Central memory CD8-positive, alpha-beta T cell (primary cell): ENCODE measurements at places on chromosomes 6 and 20.

DNA sequence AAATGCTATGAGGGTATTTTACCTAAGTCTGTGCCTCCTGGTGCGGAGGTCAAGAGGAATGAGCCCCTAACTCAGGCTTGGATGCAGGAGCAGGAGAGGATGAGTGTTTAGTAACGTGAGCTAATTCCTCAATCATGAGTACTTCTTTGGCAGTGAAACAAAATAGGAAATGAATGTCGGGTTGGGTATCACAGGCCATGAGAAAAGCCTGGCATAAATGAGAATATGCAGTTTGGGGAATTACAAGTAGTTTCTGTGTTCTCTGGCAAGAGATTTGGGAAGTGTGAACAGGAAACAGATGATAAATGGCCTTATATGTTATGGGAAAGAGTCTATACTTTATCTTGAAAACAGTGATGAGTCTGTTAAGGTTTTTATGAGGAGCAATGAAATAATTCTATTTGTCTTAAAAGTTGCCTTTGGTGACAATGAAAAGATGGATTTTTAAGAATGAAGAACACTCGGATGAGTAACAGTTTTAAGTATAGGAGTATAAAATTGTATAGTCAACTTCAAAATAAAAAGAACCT lies 59.0 kb upstream of the RNF146 start:
- DNase-seq: no peak

GRCh38 chr20:36574366-36575135 lies 1.2 kb downstream of the TGIF2 start:
- DNase-seq: peak; percentile 27

DNA sequence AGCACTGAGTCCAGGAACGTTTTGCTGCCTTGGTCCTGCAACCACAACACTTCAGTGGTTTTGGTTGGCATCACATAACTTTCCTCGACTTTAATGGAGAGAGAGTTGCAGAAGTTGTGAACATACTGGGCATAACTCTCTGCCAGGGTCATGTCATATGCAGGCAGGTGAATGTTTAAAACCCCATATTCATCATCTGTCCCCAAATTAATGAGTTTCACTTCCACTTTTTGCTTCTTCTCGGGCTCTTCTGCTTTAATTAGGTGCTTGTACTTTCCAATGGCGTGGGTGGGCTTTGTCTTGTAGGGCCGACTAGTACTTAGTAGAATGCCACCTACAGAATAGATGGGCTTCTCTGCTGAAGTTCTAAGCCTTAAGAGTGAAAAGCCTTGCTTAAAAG lies 45.2 kb upstream of the TFAP2A start:
- DNase-seq: no peak

DNA sequence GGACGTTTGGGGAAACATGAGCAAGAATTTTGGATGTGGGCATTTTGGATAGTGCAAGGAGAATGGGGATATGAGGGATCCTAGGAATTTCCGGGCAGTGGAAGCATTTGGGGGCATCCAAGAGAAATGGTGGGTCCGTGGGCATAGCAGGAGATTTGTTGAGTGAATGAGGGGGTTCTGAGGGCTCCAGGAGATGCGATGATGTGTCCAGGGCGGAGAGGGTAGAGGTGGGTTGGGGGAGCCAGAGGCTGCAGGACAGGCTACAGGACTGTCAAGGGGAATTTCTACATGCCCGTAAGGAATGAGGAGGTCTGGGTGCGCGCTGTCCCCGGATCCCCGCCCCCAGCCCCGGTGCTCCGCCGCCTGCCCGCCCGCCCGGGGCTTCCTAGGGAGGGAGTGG lies 364 bp downstream of the FRS3 start:
- DNase-seq: no peak

DNA sequence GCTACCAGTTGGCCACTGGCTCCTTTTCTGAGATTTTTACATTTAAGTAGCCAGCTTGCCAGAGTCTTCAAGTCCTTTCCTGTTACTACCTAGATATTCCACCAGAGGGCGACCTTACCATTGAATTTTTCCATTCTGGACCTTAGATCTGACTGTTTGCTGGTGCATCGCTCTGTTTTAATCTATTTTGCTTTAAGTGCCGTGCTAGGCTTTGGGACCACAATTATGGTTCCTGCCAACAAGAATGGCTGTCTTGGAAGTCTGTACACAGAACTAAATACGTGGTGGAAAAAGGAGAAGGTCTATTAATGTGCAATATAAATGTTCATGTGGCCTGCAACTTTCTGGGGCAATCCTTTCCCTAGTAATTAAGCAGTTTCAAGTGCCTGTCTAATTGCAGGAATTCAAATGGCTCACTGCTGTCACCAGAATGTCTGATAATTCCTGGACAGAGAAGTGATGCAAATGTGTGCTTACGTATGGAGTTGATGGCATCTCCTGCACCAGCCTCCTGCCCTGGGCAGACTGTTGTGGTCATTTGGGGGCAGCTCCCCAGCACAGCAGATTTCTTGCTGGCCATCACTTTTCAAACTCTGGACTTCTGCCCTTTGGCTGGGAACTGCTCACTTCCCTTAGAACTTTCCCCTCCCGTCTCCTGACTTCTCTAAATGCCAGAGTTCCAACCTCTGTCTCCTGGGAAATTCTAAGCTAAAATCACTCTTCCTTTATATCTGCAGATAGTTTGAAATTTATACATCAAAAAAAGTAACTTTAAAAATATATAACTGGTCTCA lies 5.6 kb upstream of the HLA-DOA start:
- peak; percentile 69 for DNase-seq

- no peak for DNase-seq
Measured at GRCh38 chr6:168619560-168620314, 178.8 kb downstream of the SMOC2 start.

DNA sequence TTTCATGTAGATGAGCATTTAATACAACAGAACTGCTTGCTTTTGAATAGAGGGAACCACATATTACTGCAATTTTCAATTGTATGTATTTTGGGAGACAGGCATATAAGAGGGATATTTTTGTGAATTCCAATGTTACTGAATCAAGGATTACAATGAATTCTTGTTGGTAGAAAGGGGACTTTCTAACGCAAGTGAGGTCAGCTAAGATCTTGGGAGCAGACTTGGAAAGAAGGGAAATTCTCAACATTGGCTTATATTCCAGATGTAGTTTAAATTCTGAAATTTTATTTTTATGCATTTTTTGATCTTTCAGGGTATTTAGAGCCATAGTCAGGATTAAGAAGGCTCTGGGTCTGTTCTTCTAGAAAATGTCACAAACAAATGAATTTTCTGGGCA lies 43.3 kb upstream of the CTAGE9 start:
- no peak for DNase-seq

- DNase-seq: no peak
Measured at GRCh38 chr6:166343150-166343487, 774 bp upstream of the SFT2D1 start.

- DNase-seq: no peak
Measured at GRCh38 chr20:35506872-35507638, 22.4 kb downstream of the C20orf173 start.

DNA sequence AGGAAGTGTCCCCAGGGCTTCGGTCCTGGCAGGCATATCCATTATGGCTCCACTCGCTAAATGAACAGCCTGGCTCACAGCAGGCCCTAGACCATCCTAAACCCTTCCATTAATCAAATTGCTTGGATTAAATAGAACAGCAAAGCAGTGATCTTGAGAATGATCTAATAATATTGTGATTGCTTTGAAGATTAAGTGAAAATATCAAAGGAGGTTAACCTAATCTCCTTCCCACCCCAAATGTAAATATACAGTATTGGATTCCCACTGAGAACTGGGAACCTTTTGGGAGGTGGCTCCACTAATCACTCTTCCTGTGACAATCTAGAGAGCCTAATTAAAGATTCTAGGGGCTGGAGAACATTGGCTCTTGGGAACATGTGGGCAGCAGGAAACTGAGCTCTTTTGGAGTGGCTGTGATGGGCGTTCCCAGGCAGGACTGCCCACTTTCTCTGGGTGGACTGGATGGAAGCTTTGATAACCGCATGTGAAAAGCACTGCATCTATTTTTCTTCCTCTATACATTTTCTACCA lies 68.3 kb upstream of the FRMD1 start:
- DNase-seq: no peak

DNA sequence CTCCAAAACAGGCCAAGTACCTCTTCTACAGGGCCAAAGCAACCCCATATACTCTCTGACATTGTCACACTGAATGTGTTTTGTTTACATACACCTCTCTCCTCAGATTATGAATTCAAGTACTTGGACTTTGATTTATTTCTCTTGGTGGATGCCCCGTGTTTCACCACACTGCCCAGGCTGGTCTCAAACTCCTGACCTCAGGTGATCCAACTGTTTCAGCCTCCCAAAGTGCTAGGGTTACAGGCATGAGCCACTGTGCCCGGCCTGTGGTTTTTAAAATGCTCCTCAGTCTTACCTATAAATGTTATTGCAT lies 16.1 kb downstream of the CSNK2A1 start:
- DNase-seq: no peak

- no peak for DNase-seq
Measured at GRCh38 chr20:5177071-5177470, 50.3 kb downstream of the CDS2 start.

- no peak for DNase-seq
Measured at GRCh38 chr6:147559006-147559405, 50.5 kb downstream of the SAMD5 start.

GRCh38 chr6:129356129-129356528 lies 353.8 kb downstream of the ARHGAP18 start:
- no peak for DNase-seq

GRCh38 chr20:1005452-1006027 lies 3.4 kb upstream of the RSPO4 start:
- DNase-seq: no peak

DNA sequence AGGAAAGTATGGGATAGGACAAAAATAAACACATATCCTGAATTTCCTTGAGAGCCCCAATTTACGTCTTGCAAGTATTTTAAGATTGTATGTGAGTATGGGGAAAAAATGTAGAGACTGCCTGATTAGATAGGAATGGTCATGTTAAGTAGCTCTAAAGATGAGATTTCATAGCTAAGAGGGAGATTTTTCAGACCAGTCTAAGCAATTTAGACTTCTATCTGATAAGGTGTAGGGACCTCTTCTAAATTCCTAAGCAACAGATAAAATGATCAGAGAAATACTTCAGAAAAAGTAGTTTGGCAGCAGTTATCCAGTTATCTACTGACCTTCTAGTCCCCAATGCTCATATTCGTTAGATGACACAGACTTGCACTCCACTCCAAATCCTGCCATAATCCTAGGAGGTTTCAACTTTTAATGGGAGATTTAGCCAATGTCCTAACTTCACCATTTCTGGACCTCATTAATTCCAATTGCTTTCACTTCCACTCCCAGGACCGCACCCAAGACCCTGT lies 90.0 kb downstream of the FILIP1 start:
- DNase-seq: no peak

GRCh38 chr20:57387945-57388371 lies 3.2 kb upstream of the RBM38 start:
- no peak for DNase-seq

DNA sequence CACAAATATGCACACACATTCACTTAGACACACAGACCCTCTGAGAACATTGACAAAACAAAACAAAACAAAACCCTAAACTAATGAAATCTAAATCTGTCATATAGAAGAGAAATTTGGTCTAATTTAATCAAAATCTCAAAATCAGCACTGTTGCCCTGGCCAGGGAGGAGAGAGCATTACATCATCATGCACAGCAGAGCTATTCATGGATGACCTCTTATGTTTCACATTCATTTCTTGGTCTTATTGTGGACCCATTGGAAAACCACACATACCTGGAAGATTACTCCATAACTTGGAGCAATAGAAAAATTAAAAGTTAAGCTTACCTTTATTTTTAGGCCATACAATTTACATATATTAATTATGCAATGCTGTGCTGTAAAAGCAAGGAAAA lies 1223.6 kb upstream of the GJE1 start:
- no peak for DNase-seq

GRCh38 chr6:56143796-56144195 lies 103.6 kb downstream of the COL21A1 start:
- no peak for DNase-seq

- no peak for DNase-seq
Measured at GRCh38 chr6:3915076-3915791, 66.1 kb downstream of the FAM50B start.

- DNase-seq: no peak
Measured at GRCh38 chr6:36639171-36639808, 39.2 kb upstream of the CDKN1A start.

GRCh38 chr20:1934721-1935573 lies 39.7 kb downstream of the SIRPA start:
- DNase-seq: no peak

DNA sequence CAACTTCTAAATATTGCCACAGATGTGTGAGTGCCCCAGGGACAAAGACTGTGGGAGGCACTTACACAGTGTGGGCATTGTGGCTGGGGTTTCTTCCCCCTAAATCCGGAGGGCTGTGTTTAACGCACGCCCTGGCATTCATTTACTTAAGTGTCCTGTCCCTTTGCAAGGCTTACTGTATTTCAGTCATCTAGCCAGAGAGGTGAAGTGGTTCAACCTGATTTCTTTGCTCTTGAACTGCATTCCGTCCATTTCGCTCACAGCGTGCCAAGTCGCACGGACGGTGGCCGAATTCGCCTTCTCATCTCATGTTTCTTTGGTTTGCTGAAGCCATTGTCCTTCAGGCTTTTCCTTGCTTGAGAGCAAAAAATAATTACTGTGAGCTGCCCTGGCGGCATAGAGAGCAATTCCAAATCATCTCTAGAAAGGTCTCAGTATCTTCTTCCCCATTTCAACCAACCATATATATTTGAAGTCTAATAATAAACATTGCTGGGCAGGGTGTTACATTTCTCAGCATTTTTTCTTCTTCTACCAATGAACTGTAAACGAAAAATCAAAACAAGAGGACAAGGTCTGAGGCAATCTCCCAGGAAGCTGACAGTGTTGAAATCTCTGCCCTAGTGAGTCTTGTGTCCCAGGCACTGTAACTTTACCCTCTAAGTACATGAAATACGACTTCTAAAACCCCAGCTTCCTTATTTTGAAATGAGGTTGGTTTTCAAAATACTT lies 16.9 kb downstream of the SYTL3 start:
- no peak for DNase-seq

GRCh38 chr20:42639140-42639539 lies 550.6 kb downstream of the PTPRT start:
- no peak for DNase-seq

DNA sequence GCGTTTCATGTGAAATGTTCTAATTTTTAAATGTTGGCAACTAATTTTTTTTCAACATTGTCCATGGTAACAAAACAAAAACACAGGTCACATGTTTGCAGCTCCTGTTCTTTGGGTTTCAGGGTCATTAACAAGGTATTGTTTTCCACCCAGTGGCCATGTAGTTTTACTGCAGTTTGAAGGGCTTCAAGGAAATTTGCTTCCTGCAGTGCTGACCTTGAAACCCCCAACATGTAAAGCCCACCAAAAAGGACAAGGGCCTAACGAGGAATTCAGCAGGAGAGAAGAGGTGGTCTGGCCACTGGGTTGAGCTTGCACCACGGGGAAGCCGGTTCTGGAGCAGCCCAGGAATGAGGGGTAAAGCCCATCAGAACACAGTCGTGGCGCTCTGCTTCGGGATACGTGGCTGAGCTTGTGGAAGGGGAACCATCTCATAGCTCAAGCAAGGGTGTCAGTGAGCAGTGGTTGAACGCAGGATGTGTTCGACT lies 13.9 kb upstream of the KLHL31 start:
- DNase-seq: no peak
